ENCODE measurements at places on chromosomes 11 and 22.

DNA sequence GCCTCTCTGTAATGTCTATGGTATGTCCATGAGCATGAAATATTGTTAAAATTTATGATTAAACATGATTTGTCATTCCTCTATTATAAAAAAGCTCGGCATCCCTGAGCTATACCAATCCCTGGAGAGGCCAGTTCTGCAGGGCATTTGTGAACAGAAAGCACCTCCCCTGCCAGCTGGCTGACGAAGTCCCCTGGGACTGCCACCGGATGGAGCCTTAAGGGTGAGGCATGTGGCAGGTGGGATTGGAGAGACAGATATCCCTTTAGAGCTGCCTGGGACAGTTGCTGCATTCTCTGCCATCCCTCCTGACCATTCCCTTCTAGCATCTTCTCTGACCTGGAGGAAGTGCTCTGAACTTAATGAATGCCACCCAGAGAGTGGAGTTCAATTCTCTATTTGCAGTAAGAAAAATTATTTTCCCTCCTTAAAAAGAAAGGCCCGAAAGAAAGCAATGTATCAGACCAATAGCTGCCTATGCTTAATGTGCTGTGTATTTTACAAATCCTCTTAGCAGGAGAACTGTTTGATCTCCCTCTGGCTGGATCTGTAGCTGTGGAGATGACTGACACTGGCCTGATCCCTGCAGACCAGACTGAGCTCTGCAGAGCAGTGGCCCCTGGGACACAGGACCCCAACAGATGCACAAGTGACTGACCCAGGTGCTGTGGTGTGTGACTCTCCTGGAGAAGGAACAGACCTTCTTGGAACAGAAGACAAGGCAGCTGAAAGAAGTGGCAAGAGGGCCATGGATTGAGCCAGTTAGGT is 219.0 kb upstream of the NAV2 start:
- no peak for DNase-seq

DNA sequence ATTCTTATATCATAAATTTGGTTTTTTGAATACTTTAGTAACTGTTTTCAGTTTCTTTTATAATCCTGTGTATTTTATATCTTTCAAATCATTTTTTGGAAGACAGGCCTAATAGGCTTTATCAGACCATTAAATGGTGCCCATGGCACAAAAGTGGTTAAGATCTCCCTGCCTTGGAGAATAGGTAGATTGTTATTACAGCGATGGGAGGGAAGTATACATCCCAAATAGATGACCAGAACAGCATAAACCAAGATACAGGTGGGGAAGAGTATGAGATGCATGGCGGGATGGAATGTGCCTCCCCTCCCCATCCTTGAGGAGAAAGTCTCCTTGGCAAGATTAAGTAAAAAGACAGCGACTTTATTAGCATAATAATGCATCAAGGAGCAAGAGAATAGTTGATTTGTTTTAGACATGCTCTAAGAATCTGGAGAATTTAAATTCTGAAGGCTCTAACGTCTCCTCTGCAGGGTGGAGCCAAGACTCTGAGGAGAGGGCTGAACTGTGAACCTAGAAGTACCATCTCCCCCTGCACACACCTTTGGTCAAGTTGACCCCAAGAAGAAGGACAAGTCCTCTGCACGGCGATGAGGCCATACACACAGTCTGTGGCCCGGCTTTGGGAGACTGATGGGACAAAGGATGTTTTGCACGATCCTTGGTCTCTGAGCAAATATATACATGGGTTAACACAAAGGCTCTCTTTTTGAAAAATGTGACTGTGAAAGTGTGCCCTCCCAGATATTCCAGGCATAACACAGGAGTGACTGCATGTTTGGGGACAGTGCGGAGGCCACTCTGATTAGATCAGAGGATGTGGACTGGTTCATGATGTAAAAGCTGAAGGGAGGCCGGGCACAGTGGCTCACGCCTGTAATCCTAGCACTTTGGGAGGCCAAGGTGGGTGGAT is 61.1 kb upstream of the SLC35C1 start:
- DNase-seq = no peak

DNA sequence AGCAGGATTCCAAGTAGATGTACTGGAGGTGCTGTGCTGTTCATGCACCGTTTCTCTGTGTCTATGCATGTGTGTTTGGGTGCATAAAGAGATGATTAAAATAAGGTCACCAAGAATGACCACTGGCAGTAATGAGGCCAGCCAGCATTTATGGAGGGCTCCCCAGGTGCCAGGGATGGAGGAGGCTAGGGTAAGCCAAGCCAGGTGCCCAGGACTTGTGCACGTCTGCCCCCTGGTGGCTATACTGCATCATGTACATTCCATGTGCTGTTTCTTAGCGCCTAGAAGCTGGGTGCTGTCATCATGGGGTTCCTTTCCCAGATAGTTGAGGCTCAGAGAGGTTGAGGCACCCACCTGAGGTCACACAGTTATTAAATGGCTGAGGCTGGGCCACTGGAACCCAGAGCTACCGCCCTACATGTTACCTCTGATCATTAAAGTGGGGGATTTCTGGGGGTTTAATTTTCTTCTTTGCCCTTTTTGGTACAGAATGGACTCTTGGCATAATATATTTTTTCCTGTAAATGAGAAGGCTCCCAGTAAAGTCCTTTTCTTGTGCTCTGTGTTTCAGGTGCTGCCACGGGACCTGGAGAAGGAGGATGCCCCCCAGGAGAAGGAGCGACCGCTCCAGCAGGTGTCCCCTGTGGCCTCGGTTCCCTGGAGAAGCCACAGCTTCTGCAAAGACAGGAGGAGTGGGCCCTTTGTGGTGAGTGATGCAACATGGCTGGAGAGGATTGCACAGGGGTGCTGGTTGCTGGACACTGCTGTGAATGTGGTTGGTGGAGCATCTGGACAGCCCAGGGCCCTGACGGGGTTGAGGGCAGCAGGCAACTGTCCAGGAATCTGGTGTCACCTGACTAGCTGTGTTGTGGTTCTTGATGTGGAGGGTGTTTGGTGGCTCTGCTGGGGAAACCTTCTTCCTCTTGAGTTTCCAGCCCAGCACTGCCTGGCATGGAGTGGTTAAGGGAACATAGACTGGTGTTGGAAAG is 96.4 kb downstream of the KIAA1671 start:
- peak; percentile 49 for DNase-seq

DNA sequence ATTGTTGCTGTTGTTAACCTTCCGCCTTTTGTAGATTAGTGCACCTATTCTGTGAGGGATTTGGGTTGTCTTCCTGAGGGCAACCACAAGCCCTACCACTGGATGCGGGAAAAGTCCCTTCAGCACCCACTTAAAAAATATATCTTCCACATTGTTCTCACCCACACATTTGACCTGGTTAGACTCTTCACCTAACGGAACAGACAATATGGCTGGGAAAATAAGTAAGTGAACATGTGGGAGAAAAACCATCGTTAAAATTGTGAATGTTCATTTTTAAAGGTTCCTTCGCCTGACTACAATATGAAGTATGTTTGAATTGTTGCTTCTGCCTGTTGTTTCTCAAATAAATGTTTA is 72.0 kb upstream of the MPEG1 start:
- no peak for DNase-seq

DNA sequence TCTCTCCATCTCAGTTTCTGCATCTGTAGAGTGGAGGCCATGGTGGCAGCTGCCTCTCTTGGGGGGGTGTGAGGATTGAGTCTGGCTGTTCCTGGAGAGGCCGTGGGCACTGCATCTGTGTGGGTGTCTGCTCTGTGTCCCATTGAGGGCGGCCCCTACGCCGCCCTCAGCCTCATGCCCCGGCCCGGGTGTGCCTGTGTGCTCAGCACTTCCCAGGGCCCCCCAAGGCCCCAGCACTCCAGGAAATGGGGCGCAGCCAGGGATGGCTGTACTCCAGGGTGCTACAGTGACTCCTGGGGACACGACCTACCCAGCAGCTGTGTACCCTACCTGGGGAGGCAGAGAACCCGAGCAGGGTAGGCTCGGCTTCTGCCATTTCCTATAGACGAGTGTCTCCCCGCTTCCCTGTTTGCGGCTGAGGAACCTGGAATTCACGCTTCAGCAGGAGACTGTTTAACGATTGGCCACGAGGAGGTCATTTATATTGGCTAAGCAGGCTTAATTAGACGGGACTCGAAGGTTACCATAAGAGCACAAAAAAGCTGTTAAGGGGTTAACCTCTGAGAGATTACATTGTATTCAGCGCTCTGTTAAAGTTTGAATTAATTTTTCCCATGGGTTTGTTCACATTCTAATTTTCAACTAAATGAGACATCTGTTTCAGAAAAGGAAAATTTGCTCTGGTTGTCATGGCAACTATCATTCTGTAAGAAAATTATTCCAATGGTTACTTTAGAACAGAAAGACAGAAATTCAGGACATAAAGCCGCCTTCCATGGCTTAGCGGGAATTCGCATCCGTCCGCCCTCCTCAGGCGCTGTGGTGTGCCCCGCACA is 76.4 kb downstream of the MPPED1 start:
- no peak for DNase-seq

DNA sequence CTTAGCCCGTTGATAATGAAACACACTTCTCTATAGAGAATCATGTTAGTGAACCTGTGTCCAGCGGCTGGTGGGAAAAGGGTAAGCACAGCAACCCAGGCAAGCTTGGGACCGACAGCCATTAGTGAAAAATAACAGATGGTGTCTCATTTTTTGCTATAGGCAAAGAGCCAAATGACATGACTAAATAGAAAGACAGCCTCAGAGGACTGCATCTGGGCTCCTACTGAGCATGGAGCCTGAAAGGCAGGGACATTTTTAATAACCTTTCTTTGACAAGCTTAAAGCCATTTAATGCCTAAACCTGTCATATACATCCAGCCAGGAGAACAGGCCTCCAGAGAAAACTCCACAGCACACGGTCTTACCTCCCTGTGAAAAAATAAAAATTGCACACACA is 67.0 kb downstream of the FANCF start:
- no peak for DNase-seq

GRCh38 chr11:134679592-134679991 is 267.6 kb upstream of the B3GAT1 start:
- no peak for DNase-seq

- DNase-seq = peak; percentile 64
These were observed 32.4 kb downstream of the MCAM start for GRCh38 chr11:119284344-119285157.

DNA sequence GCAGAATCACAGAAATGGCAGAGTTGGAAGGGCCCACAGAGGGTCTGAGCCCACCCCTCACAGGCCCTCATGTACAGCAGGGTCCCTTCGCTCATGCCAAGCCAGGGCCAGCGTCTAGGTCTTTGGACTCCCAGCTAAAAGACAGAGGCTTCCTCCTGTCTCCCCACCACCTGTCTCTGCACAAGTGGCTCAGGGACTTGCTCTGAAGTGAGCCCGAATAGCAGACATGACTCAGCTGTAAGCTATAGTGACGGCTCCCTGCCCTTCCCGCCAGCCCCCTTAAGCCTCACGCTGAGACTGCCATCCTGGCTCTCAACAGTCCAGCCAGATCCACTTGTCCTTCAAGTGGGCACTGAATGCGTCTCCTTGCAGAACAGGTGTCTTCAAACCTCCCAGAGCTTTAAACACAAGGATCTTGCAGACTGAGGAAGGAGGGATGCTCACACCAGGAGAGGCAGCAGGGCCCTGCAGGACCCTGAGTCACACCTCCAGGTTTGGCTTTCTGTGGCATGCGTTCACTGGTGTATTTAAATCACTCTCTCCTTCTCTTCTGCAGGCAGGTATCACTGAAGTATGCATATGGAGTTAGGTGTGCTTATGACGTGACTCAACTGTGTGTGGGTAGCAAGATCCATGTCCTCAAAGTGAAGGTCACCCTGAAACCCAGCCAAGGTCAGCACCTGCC is 154.9 kb downstream of the CACNA1I start:
- no peak for DNase-seq

DNA sequence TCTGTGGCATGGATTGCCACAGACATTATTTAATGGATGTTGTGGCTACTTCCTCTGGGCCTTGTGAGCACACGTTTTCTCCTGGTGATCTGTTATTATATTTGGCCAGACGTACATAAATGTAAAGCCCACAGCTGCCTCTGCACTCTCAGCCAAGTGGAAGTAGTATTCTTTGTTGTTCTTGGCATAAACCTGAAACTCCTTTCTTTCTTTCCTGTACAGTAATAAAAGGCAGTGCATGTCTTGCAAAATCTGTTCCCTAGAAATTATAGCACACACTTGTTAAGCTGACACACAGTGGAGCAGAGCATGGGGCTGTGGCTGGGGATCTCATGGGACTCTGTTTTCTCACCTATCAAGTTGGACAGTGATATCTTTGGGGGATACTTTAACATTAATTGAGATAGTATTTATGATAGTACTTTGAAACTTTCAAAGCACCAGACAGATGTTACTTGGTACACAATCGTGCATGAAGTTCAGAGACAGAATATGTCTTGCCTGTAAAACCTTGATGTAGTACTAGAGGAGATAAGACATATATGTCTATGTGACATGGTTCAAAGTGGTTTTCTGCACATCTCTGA is 20.9 kb downstream of the PANX1 start:
- no peak for DNase-seq

DNA sequence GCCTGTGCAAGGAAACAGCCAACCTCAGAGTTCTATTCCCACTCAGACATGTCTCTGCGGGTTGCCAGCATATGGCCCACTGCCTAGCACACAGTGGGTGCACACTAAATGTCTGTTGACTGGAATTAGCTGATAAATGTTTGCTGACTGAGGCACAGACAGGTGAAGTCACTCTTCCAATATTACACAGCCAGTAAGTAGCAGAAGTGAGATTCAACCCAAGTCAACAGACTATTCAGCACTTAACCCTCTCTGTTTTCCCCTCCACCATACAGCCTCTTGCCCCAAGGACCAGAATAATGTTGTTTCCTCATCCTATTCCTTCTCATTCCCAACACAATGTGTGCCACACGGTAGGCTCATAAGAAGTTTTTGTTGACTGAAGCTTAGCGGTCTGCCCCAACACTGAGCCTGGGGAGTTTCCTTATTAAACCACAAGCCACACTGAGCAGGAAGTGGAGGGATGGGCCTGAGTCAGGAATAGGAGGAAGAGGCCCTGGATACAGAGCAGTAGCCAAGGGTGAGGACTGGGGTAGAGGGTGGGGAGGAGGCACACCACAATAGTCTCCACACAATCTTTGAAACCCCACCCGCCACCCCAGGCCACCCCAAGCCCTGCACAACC is 15.7 kb upstream of the IL10RA start:
- DNase-seq = peak; percentile 33

DNA sequence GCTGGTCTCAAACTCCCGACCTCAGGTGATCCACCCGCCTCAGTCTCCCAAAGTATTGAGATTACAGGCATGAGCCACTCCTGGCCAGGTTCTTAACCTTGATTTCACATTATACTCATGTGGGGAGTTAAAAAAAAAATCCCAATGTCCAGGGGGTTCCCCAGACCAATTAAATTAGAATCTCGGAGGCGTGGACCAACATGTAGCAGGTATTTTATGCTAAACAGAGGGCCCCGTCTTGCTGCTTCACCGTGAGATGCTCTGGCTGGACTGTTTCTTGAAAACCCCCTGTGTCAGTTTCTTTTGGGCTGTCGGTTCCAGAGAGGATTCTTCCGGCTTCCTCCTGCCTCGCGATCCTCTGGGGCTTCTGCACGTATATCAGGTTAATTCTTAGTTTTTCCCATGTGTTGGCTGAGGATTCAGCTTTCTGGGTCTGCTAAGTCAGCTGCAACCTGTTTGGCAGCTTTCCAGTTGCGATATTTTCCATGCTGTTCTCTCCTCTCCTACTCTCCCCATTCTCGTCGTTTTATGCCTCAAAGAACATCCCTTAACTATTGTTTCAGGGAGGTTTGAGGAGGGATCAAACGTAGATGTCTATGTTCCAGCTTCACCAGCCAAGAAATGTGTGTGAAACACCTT is 50.6 kb upstream of the ACCSL start:
- no peak for DNase-seq

Data from CD4-positive, alpha-beta memory T cell (primary cell).